WERI-Rb-1 (cell line): ENCODE measurements at places on chromosomes 5 and 9.

GRCh38 chr5:53430618-53431252, 49.7 kb upstream of the FST start:
- no peak for DNase-seq

DNA sequence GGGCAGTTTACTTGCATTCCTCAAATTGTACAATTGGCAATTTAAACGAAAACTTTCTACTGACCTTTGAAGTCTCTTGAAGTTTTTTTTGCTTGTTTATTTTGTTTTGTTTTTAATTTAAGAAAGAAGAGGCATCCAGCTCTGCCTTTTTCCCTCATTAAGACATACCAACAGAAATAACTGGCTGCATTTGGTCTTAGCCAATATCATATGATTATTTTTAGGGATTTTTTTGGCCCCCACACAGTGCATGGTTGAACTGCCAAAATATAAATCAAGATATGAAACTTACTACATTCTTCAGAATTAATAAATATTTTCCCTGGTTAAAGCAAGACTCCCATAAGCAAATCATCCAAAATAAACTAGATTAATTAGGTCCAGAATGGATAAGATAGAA, 79.4 kb downstream of the ALDH1A1 start:
- DNase-seq, result no peak

- no peak for DNase-seq
Measured at GRCh38 chr9:89295400-89295799, 15.6 kb upstream of the CKS2 start.

DNA sequence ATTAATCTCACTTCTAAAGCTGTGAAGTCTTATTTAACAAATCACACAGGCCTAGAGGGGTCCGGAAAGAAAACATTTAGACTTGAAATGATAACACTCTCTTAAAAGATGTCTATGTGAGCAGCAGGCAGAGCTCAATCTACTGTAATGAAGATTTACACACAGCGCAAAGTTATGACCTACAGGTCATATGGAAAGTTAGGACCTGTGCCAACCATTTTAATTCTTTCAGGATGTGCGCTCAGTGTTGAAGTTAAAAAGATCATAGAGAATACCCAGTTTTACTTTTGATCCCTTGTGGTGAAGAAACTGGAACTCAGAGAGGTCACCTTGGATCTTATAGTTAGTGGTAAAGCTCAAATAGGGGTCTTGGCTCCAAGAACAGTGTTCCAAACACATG, 3.1 kb upstream of the CREBRF start:
- DNase-seq, result no peak

DNA sequence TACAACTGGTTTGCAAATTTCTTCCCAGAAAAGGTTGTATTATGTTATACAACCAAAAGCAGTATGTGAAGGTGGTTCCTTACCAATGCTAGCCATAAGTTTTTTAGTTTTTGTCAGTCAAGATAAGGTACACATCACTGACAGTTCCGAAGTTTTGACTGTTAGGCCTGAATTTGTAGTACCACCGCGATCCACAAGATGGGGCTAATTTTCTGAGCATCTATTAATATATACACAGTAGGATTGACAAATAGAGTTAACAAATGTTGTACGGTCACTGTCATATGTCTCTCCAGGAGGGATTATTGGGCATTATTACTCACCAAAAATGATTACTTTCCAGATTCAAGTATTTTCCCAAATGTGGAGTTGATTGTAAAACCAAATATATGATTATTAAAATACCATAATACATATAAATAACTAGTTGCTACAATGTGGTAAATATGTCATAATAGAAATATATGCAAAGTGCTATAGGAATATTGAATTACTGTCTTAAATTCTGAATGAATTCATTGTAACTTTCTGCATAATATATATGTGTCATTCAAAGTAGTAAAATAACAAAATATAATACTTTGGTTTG, 28.4 kb upstream of the LRRC19 start:
- DNase-seq, result peak; percentile 37

GRCh38 chr5:5063533-5063953, 76.6 kb upstream of the ADAMTS16 start:
- DNase-seq, result no peak
